ENCODE measurements at places on chromosomes 5 and 9.

DNA sequence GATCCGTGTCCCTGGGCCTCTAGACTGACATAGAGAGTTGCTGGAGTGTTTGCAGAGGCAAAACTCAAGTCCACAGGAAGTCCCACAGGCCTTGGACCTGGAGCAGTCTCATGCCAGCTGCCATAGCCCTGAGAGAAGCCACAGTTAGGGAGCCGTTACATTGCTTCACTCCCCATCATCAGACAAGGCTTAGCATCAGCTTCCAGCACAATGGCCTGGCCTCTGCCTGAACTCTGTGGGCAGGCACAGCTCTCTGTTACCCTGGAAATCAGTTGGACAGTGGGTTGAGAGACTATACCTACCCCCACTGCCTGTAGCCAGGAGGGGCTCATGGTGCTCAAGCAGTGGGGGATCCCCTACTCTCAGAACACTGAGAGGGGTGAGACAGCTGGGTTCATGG lies 16.2 kb upstream of the C9orf72 start:
- DNase-seq: no peak

- no peak for DNase-seq
Measured at GRCh38 chr9:91905991-91906469, 44.0 kb downstream of the ROR2 start.

- DNase-seq: no peak
Measured at GRCh38 chr5:39178171-39178570, 41.2 kb downstream of the FYB1 start.

DNA sequence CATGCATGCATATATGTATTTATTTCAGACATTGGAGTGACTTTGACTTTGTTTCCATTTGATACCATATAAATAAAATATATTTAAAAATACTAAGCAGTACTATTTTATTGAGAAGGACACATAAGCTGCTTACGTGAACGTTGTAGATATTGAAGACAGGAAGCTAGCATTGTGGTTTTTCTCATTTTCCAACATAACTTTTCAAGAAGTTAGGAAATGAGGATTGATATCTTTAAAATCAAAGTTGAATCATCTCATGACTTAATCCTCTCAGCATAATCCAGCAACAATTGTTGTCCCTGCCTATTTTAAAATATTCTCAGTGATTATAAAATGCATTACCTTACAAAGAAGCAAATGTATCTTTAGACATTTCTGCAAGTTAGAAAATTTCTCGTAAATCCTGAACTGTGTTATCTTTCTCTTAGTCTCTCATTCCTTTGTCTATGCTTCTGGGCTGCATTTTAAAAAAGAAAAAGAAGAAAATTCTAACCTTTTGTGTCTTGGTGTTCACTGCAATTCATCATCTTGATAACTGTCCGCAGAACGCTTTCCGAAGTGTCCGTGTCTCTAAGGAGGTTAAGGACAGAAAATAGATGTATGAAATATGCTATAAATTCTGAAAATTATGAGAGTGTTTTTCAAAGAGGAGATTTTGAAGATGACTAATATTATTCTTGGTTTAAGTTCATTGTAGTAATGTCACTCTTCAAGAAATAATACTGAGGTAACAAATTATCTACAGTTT lies 1089.9 kb upstream of the CDH6 start:
- no peak for DNase-seq

DNA sequence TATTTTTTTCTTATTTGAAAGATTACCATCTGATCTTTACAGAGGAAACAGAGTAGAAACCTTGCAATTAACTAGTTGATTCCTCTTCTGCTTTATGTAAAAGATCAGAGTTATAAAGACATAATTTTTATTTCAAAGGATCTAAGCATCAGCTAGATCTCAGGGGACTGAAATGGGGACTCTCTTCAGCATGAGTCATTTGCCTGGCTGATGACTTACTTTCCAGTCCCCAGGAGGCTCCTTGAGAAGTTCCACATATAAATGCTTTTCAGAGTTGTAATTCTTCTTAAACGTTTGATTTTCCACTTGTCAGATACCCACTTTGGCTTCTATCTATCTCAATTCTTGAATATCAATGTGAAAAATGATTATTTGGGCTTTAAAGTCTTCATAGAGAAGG lies 389.4 kb downstream of the RAB3C start:
- DNase-seq: no peak

DNA sequence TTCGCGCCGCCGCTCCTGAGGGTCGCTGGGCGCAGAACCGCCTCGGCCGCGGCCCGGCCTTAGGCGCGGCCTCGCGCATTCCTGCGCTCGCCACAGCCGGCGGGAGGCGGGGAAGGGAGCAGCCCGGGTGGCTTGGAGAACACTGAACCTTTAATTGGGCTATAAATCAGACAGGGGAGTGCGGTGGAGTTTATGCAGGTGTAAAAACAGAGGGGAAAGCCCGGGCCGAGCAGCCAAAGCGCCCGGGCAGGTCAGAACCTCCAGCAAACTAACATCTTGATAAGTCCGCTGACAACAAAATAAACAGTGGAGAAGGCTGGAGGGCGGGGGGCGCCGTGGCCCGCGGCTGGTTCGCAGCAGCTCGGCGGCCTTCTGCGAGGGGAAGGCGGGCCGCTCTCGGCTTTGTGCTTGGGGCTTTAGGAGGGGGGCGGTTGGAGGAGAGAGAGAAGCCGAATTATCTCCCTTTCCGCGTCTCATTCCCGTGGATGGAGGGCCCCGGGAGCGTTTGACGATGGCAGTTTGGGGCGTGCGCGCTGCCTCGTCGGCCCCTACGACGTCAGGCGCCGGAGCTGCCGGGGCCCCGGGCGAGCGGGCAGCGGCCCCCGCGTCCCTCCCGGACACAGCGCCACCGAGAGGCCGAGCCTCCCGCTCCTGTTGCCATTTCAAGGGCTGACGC lies 11.3 kb downstream of the FOXD1 start:
- DNase-seq: no peak

DNA sequence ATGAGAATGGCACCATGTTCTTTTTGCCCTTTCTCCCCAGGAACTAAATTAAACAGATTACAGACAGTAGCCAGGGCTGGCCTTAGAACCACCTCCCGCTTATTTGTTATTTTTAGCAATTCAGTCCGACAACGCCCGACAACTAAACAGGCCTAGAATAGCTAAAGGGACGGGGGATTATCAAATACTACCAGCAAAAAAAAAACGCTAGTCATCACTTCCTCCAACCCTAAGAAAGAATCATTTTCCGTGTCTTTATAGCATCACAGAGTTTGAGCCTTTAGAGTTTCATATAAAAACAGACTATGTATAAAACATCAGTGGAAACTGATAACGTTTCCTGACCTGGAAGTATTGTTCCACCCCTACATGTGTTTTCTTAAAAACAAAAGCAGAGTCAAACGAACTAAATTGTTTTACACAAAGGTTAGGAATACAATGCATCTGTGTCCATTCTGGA lies 35.3 kb downstream of the PFDN1 start:
- DNase-seq: no peak

Measured in NCI-H2081 (cell line).